ENCODE measurements at places on chromosomes 12 and 14.
A peak's percentile ranks its signal among the peaks of the same experiment; 100 is the strongest.

- DNase-seq: no peak
Observed at GRCh38 chr14:30521899-30522736, 36.8 kb upstream of the G2E3 start.

DNA sequence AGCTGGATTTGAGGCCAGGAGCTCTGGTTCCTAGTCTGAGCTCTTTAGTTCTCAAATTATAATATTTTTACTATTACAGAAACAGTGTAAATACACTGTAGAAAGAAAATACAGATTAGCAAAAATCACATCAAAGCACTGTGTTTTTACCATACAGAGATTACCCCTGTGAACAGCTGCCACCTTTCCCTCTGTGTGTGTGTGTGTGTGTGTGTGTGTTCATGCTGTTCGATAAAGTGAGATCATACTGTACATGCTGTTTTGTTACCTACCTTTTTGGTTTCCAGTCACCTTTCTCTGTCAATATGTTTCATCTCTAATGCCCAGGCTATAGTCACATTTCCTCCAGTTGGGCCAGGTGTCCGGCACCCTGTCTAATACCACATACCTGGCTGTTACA lies 26.9 kb downstream of the MVK start:
- no peak for DNase-seq

DNA sequence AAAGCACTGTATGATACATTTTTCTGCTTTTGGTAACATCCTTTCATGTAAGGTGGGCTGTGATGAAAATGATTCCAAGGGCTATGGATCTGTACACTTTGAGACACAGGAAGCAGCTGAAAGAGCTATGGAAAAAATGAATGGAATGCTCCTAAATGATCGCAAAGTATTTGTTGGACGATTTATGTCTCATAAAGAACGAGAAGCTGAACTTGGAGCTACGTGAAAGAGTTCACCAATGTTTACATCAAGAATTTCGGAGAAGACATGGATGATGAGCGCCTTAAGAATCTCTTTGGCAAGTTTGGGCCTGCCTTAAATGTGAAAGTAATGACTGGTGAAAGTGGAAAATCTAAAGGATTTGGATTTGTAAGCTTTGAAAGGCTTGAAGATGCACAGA lies 22.1 kb upstream of the SRGAP1 start:
- DNase-seq: no peak

DNA sequence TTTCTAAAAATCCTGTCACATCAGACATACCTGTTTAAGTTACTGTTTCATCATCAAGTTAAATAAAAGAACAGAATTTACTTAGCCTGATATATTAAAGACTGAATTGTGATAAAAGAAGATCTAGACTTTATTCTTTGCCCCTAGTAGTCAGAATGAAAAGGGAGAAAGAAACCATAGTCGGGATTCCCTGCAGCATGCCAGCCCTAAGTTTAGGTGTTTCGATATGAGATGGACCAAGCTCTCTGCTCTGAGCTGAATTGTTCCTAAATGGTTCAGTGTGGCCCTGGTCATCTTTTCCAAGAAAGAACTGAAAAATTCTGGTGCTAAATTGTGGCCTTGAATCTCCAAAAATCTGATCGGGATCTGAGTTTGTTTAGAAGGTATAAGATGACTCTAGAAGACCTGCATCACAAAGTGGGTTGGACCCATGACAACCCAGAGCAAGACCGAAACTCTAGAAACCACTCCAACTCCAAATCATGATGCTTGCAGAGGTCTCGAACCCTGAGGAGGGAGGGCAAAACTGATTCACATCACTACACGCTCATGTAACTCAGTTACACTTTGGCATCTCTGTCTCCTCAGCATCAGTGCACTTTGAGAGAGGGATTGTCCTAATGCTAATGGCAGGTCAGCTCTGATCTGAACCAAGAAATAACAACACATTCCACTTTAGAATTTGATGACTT lies 15.7 kb downstream of the PTGER2 start:
- DNase-seq: no peak

GRCh38 chr12:120388691-120389481 lies 19.9 kb upstream of the MSI1 start:
- DNase-seq: no peak

- no peak for DNase-seq
Observed at GRCh38 chr14:102203382-102203781, 63.7 kb downstream of the WDR20 start.

DNA sequence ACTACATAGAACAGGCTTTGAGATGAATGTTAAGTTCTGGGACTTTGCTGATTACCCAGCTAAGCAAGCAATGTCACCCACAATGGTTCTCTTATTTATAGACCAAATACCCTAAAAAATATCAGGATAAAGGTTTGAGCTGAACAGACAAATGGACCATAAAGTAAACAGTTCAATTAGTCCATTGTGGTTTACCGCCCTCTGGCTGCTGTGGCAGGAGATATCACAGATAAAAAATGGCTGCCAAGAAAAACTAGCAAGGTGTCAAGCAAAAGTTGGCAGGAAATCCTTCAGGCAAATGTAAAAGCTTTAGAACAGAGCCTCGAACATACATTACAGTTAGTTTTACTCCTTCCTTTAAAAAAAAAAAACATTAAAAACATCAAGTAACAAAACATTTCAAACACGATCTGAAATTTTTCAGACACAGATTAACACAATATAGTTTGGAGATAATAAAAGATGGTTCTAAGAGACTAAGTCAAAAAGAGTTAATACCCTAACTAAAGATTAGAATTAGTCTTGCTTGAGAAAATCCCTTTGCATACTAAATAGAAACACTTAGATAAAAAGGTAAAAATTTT lies 41.3 kb downstream of the MED13L start:
- DNase-seq: peak; percentile 49

GRCh38 chr14:35398071-35398584 lies 6.4 kb downstream of the NFKBIA start:
- no peak for DNase-seq

GRCh38 chr14:23562822-23563472 lies 4.6 kb downstream of the AP1G2 start:
- DNase-seq: peak; percentile 39

DNA sequence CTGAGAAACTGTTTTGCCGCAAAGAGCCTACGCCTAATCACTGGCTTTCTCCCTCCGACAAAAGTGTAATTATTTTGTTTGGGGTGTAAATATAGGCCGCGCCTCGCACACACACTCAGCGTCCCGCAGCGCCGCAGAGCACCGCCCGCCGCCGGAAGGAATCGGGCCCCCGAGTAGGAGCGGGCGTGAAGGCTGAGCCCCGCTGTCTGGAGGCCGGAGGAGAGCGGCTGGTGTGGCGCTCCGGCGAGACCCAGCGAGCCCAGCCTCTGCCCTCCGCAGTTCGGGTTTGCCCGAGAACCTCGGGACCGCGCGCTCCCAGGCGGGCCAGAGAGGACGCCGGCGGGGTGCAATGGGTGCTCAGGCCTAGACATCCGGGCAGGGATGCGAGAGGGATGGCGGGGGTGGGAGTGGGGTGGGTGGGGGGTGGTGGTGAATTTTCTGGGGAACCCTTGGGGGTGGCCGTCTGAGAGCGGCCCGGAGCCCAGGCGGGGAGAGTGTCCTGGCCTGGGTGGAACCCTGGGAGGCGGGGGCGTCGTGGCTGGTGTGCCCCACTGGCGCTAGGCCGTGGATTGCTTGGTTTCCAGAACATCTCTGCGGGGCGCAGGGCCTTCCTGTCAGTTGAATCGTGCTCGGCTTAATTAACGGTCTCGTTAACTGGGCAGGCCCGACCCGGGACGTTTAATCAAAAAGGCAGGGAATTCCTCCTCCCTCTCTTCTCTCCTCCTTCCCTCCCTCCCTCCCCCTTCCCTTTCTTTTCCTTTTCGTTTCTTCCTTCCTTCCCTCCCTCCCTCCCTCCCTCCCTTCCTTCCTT lies 4.7 kb upstream of the LHX5 start:
- DNase-seq: no peak

- DNase-seq: no peak
Observed at GRCh38 chr12:115203701-115204100, 519.7 kb upstream of the TBX3 start.

- no peak for DNase-seq
Observed at GRCh38 chr14:59246566-59246965, 58.1 kb downstream of the DAAM1 start.

Data from CD8-positive, alpha-beta memory T cell (primary cell).